ENCODE measurements at places on chromosomes 3 and 15. TPM values are rescaled to one million over a fixed set of nuclear protein-coding genes. Genes with fewer than 3 reads are reported as not detected.

ATP13A4 gene
- 1.4 TPM for total RNA-seq

PLSCR5 gene
- total RNA-seq, result not detected

RASGRP1 gene
- total RNA-seq, result 157 TPM

COMMD2 gene
- total RNA-seq, result 27.0 TPM

TF gene
- total RNA-seq, result 0.02 TPM

CILP gene
- total RNA-seq, result 0.05 TPM

CADPS gene
- total RNA-seq, result not detected

GNAI2 gene
- 387 TPM for total RNA-seq

P2RY12 gene
- total RNA-seq, result not detected

GNB5 gene
- 40.8 TPM for total RNA-seq

ACAP2 gene
- total RNA-seq, result 66.0 TPM

LRRC3B gene
- total RNA-seq, result not detected

CHAC1 gene
- 7.3 TPM for total RNA-seq

IL16 gene
- total RNA-seq, result 319 TPM

ACKR4 gene
- total RNA-seq, result not detected

SLC12A1 gene
- not detected for total RNA-seq

TBC1D5 gene
- 42.7 TPM for total RNA-seq

CNTN3 gene
- total RNA-seq, result not detected

LTF gene
- not detected for total RNA-seq

PEAK1 gene
- total RNA-seq, result 21.5 TPM

RAB43 gene
- 61.9 TPM for total RNA-seq
